ENCODE measurements at places on chromosomes 4 and X.

GRCh38 chr4:184261246-184261645, 43.6 kb upstream of the ENPP6 start:
- no peak for DNase-seq

- no peak for DNase-seq
These were observed 330.1 kb upstream of the DKK2 start for GRCh38 chr4:107366016-107366735.

GRCh38 chr4:169619518-169619957, 840 bp upstream of the CLCN3 start:
- peak; percentile 20 for DNase-seq

GRCh38 chr4:8305851-8306471, 36.4 kb downstream of the HTRA3 start:
- no peak for DNase-seq

- DNase-seq, result no peak
These were observed 373.0 kb downstream of the MID1IP1 start for GRCh38 chrX:39174241-39174771.

DNA sequence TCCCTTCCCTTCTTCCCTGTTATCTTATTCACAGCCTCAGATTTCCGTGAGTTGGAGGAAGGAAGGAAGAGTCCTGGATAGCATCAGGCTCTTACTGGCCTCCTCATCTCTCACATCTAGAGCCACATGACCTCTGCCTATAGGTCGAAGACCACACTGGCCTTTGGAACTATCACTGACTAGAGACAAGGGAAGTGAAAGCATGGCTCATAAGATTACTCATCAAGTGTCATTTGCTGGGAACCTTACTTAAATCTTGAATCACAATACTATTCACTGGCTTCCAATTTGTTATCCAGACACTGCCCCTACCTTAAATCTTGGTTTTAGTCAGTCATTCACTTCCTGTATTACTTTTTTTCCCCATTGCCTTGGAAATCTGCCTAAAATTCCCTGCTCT, 61.6 kb upstream of the MTMR8 start:
- no peak for DNase-seq

GRCh38 chr4:183241322-183241640, 78.8 kb downstream of the CLDN22 start:
- DNase-seq, result no peak

- DNase-seq, result no peak
These were observed 296.2 kb downstream of the INPP4B start for GRCh38 chr4:142549726-142550463.
